ENCODE measurements at places on chromosomes 12 and 14.

GRCh38 chr12:11805043-11805442, 155.6 kb downstream of the ETV6 start:
- peak; percentile 60 for DNase-seq

DNA sequence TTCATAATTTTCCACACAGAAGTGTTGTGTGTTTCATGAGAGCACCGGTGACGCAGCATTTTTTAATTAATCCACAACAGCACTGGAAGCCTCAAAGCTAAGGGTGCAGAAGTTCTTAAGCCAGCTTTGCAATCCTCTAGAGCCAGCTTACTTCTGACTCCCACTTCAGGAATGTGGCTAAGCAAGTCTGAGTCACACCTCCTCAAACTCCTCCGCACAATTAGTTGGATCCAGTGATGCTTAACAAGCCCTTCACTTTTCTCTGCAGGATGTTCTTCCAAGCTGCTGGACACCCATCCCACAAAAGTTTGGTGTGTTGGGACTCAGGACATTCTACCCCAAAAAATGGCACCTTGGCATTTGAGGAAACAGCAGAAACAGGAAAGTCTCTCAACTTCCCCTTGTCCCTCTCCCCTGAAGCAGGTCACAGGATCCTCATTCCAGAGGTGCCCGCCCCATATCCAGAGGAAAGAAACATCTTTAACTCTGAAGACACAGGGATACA, 210.0 kb downstream of the PPM1H start:
- DNase-seq, result no peak

GRCh38 chr12:132487311-132487741, 2.6 kb upstream of the FBRSL1 start:
- DNase-seq, result no peak

DNA sequence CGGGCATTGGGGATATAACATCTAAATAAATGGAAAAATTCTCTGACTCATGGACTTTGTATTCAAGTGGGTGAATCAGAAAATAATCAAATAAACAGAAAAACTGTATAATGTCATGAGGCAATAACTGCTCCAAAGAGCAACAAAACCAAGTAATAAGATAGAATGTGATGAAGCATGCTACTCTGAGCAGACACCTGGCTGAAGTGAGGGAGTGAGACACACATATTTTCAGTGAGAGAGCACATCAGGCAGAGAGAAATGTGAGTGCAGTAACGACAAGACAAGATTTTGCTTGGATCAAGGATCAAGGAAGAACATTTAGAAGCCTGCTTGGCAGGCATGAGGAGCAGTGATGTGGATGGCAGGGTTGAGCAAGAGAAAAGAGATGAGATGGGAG, 75.8 kb upstream of the CCDC91 start:
- no peak for DNase-seq

DNA sequence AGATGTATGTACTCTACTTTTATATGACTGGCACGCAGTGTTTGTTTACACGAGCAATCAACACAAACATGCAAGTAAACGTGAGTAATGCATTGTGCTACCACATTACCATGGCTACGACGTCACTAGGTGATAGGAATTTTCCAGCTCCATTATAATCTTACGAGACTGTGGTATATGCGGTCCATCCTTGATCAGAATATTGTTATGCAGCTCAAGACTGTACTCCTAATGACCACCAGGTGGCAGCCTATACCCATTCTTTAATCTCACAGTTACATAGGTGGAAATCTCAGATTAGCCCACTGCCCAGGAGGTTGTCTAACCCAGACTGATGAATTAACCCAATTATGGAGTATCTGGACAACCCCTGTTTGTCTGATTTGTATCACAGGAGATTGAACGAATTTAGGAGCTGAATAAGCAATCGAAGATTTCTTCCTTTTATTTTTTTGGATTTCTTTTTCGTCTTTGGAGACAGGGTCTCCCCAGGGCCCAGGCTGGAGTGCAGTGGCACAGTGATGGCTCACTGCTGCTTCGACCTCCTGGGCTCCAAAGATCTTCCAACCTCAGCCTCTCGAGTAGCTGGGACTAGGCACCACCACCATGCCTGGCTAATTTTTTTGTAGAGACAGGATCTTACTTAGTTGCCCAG, 8.7 kb upstream of the TESPA1 start:
- DNase-seq, result peak; percentile 74

GRCh38 chr12:116535241-116535640, 23.9 kb upstream of the MAP1LC3B2 start:
- DNase-seq, result no peak

- DNase-seq, result no peak
These were observed 10.9 kb upstream of the ULK1 start for GRCh38 chr12:131883521-131883900.

- DNase-seq, result no peak
These were observed 165.9 kb upstream of the OTX2 start for GRCh38 chr14:56976211-56976610.

DNA sequence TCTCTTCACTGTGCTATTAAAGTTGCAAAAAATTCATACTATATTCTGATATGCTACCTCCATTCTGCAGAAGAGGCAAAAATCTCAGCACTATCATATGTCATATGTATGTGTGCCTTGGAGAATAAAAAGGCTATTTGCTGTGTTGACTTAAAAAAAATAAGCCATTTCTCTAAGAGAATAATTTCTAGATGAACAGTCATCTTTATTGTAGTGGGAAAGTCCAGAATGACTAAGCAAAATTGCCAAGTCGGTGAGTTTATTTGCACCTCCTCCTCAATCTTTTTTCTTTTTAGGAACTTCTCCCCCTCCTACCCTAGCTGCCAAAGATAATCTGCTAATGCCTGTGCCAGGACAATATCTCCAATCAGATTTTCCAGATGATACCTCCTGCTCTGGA, 353.8 kb upstream of the FAR2 start:
- DNase-seq, result no peak

DNA sequence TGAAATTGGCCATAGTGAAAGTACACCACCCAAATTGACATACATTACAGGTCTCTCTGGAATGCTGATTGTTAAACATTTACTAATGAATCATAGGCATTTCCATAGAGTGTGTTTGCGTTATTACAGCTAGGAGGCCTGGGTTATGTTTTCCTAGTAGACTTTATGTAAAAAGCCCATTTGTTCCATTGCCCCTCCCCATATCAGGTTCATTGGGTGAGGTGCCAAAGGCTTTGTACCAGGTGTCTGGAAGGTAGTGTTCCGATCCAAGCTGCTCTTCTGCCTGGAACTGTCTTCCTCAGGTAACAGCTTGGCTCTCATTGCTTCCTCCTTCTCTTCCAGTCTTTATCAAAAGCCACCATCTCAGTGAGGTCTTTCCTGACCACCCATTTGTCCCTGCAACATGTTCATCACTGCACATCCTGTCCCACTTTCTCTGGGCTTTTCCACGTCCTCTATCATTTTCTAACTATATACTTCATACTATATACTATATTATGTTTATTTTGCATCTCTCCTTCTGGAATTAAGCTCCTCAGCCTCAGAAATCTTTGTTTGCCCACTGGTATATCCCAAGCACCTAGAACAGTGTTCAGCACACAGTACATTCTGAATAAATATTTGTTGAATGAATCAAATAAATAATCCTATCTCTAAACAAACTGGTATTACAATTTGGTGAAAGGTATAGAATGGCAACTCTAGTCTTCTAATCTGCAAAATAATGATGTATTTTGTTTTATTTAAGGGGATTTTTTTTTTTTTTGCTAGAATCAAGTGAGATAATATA, 252.3 kb downstream of the KTN1 start:
- DNase-seq, result no peak

DNA sequence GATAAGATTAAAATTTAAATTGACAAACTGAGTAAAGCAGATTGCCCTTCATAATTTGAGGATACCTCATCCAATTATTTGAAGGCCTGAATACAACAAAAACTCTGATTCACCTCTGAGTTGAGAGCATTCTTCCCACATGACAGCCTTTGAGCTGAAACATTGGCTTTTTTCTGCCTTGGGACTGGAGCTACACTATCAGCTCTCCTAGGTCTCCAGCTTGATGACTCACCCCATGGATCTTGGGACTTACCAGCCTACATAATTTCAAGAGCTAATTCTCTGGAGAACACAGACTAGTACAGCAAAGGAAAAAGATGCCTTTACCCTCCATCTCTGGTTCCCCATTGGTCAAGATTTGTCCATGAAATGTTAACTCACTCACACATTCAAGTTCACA, 555.1 kb downstream of the FOXG1 start:
- DNase-seq, result no peak

- no peak for DNase-seq
These were observed 112.3 kb upstream of the DNM1L start for GRCh38 chr12:32566663-32567295.

DNA sequence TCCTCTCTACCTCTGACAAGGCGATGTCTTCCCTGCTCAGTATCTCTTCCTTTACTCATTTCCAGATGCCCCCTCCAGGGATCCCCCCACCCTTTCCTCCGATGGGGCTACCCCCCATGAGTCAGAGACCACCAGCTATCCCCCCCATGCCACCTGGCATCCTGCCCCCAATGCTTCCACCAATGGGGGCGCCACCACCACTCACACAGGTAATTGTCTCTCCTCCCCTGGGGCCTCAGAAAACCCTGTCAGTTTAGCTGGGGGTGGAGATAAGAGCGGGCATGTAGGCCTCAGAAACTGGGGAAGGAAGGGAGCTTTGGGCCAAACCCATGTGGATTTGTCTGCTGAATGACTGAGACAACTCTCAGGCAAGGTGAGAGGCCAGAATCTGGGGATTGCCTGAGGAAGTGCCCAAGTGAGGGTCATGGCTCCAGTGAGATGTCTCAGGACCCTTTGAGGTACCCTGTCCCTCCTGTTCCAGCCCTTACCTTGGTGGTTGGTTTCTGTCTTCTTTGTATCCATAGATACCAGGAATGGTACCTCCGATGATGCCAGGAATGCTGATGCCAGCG, 8.1 kb downstream of the PRPF40B start:
- no peak for DNase-seq

DNA sequence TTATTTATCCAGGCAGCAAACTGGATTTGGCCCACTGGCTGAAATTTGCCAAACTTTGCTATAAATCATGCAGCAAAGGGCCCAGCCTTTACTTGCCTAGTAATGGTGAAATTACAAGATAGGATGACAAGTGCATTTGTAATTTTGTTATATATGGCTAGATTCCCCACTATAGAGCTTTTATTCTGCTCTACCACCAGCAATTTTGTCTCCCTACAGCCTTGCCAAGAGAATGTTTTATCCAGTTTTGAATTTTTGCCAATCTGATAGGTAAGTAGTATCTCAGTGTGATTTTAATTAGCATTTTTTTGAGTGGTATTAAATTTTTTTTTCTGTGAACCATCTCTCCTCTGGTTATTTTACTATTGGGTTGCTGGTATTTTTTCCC, 161.6 kb downstream of the SLC41A2 start:
- DNase-seq, result no peak

DNA sequence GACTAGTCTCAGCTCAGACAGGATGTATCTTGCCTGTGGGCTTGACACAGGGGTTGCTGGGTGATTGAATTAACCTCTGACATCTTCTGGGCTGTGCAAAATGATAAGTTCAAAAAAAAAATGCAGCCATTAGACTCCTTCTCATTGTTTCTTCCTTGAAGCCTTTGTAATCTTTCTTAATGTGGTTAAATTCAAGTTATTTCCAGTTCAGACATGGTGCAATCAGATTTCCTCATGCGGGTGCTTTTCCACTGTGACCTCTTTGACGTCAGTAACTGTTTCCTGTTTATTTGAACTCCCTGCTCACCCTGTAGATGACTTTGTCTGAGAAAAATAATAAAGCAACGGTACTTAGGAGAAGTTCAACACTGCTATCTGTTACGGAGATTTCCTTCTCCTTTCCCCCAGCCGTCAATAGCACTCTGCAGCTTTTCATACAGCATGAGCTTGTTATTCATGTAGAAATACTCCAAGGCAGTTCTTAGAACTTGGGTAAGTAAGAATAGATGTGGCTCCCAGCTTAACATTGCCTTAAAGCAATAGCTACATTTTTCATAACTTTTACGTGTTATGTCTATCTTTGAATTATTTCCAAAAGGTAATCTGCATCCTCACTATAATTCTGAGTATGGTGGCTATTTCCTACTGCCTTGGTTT, 155.5 kb downstream of the PRKCH start:
- peak; percentile 98 for DNase-seq

- DNase-seq, result no peak
These were observed 568.6 kb downstream of the ETNK1 start for GRCh38 chr12:23193552-23193951.

- DNase-seq, result no peak
These were observed 145.7 kb upstream of the MDGA2 start for GRCh38 chr14:47821135-47821534.

GRCh38 chr12:8564656-8565055, 24.0 kb upstream of the CLEC4E start:
- no peak for DNase-seq

DNA sequence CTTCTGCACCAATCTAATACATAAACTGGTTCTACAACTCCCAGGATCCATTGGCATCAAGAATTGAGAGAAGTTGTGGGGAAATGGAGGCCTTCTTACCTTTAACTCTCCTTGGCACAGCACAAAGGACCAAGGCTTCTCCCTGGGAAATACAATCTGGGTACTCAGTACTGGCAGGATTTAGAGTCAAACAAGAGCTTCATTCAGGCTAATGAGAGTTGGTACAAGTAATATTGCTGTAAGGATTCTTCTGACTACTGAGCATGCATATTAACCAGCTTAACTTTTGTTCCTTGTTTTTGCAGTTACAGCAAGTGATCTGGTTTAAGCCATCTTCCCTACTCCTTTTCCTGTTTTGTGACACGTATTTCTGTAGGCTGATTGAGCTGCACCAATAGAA, 76.2 kb upstream of the FERMT2 start:
- no peak for DNase-seq

- DNase-seq, result no peak
These were observed 248.4 kb downstream of the ASCL1 start for GRCh38 chr12:103205906-103206305.

DNA sequence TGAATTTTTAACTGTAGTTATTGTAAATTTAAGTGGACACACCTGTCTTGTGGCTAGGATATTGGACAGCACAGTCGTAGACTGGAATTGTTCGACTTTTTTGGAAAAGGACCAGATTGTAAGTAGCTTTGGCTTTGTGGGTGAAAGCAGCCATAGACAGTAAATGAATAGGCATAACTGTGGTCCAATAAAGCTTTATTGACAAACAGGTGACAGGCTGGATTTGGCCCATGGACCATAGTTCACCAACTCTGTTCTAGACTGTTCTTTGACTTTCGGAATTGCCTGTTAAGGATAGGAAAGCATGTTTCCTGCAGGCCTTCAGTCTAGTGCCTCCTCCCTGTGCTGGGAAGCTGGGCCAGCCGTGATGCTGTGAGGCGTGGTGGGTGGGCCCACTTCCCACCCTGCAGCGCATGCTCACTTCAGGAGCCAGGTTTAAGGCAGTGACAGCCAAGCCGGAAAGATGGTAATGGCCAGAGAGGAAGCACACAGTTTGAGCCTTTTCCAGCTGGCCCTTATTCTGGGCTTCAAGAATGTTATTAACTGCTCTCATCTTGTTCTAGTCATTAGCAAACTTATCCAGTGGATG, 51.8 kb downstream of the PPP2R5C start:
- DNase-seq, result no peak

- no peak for DNase-seq
These were observed 10.7 kb downstream of the SLC25A29 start for GRCh38 chr14:100295376-100296105.

- DNase-seq, result peak; percentile 8
These were observed 70.1 kb downstream of the SLC6A15 start for GRCh38 chr12:84842406-84843013.
